ENCODE measurements at places on chromosomes 7 and 10.

DNA sequence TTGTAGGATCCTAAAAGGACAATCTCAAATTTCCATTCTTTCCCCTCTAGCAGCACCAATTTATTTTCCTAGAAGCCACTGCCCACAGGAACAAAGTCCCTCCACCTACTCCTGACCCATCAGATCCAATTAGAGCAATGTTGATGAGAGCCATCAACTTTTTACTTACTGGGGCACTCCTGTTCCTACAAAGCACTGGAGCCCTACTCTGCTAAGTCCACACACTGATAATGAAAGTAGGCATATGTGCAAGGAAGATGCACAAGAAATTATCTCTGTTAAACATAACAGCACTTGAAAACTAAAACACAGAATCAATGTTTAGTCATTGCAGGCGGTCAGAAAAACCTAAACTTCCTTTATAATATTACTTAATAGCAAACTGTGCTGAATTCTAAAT, 3.6 kb downstream of the HERPUD2 start:
- DNase-seq = no peak

- DNase-seq = no peak
Measured at GRCh38 chr10:47041396-47042198, 130.4 kb downstream of the PTPN20 start.

GRCh38 chr7:144416341-144416740, 12.8 kb upstream of the NOBOX start:
- no peak for DNase-seq

DNA sequence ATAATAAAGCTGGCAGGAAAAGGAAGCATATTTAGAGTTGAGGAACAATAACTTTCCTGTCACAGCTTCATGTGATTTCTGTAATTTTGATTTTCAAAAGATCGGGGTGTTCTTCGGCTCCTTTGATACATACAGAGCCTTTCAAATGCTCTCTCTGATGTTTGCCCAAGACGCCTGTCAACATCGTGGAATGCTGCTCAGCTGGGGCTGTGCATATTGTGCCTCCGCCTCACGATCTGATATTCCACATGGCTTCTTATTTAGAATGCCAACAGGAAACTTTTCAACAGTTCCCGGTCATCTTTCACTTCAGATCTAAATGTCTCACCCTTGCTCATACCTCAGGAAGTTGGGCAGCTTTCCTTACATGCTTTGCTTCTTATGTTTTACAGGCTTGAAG, 7.3 kb downstream of the NPY start:
- DNase-seq = no peak

GRCh38 chr10:102065561-102066398, 631 bp downstream of the HPS6 start:
- peak; percentile 39 for DNase-seq

- DNase-seq = no peak
Measured at GRCh38 chr10:51319173-51319435, 244.8 kb downstream of the PRKG1 start.

DNA sequence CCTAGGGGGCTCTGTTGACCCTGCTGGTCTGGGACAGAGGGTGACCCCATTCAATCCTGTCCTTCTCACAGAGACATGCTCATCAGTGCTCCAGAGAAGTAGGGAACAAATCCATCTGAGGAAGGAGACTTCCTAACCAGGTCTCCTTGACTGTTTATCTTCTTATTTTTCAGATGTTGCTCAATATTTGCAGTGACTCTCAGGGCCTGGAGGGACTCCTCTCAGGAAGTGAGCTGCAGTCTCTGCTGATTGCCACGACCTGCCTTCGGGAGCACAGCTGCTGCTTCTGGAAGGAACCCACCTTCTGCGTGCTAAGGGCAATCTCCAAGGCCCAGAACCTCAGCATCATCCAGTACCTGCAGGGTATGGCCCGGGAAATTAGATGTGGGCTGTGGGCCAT, 41.0 kb downstream of the WDFY4 start:
- no peak for DNase-seq

- DNase-seq = no peak
Measured at GRCh38 chr7:90238583-90238982, 6.4 kb upstream of the CFAP69 start.

DNA sequence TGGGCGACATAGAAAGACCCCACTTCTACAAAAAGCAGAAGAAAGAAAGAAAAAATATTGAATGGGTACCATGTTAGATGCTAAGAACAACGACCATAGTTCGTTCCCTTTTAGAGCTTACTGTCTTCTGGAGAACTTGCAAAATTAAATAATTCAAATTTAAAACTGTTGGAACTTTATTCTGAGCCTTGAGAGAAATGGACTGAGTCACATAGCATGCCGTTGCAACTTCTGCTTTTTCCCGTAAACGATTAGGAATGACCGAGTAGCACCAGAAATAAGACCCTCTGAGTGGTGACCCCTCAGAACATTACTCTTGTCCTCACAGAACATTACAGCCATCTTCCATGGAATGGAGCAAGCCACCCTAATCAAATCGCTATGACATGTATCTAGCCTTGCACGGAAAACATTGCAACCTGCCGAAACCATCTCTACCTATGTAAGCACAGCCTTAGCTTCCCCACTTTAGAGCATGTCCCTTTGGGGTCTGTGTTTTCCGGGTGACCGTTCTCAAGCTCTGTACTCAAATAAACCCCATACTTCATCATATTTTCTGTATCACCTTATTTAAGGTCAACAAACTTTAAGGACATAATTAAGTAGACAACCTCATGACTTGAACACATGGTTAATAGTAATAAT, 179.1 kb downstream of the PRKCQ start:
- DNase-seq = no peak

- DNase-seq = peak; percentile 32
Measured at GRCh38 chr7:81624650-81625631, 144.9 kb downstream of the HGF start.

GRCh38 chr10:132292287-132293200, 15.2 kb downstream of the STK32C start:
- no peak for DNase-seq

DNA sequence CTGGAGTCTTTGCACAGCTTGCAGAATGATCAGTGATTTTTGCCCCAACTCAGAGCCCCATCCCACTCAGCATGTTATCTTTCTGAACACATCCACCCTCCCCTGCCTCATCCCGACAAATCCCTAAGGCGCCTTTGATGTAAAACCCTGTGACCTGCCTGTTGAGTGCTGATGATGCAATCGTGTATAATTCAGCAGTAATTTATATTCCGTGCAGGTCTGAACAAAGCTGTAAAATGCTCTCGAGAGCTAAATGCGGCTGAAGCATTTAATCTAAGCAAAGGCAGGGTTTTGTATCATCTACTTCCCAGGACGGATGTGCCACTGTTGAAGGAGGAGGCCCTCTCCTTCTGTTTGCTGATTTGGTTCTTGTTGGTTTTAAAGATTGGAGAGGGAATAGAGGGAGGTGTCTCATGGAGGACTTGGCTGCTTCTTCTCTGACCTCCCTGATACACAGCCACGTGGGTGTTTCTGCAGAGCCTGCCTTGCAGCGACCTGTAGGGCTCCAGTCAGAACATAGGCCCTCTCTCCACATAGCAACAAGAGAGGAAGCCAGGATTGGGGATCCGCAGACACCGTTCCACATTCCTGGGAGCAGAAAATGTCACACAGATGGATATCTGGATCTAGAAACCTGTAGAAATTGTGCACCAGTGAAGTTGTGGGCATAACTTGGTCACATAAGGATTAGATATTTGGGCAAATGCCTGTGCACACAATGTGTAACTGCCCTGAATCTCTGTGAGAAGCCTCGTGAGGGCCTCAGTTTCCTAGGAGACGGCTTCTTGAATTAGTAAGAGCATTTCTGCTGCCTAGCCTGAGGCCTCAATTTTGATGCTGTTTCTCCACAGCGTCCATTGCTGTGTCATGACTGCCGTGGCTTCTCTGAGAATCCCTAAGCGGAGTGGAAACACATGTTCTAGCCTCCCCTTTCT, 90.2 kb upstream of the AGK start:
- DNase-seq = peak; percentile 27

DNA sequence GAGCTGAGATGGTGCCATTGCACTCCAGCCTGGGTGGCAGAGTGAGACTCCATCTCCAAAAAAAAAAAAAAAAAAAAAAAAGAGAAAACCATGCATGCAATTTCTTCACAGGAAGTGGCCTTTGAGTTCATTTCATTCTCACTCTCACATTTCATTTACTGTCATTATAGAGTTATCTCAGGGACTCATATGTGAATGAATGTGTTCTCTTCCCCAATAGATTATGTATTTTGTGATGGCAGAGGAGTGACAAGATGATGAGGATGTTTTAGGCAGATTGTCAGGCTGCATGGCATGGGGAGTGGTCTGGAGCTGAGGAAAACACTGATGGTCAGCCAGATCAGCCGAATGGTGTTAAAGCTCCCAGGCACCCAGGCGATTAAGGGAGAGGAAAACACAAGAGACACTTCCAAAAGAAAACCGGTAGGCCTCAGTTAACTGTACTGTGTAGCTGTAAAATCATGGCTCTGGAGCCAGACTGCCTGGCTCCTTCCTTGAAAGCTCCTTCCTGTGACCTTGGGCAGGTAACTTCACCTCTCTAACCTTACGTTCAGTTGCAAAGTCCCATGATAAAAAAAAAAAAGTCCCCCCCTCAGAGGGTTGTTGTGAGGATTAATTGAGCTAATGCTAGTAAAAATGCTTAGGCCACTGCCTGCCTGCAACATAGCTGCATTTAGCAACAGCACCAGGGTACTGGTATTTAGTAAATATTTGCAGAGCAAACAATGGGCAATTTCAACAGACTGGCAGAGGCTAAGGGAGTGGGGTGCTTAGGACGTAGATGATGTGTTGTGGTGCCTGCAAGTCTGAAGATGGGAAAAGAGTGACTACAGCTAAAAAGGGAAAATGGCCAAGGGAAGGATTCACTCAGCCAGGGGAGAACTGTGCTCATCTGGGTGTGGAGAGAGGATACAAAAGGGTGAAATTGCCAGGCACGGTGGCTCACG, 6.9 kb downstream of the FRAT2 start:
- DNase-seq = no peak

Measured in EH (cell line).